NCI-H1694 treated with DMSO at 0.1 percent for 48 hours (cell line): ENCODE measurements at places on chromosomes 12 and 14.
A peak's percentile ranks its signal among the peaks of the same experiment; 100 is the strongest.

DNA sequence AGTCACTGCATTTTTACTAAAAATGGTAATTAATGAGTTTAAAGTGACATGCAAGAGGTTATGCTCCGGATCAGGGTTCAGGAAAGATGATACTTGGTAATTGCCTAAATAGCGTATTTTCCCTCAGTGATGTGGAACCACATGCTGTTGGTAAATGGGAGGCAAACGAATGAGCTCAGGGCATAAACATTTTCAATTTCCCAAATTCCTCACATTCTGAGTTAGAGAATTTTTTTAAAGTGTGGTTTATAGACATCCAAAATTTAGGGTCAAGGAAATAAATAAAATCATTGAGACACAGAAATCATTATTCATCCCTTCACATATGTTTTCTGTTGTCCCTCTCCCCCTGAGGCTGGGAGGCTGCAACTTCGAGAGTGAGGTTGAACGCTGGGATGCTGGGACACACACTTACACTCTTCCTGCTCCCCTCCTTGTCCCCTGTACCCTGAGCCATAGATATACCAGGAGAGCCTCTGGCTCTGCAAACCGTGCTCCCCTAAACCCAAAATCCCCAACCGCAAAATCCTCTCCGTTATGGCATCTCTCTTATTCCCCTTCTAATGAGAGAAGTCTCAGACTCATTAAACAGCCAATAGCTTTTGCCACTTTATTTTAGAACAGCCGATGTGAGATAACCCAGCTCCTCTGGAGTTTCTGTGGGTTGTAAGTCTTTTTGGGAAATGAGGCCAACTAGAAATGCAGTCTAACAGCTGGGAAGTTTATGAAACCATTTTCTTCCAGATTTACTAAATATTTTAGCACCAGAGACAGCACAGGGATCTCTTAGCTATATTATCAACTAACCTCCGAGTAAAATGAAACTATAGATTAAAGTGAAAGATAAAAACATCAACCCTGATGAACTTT, 21.4 kb upstream of the ADGRD1 start:
- no peak for DNase-seq

- DNase-seq, result no peak
Observed at GRCh38 chr12:123268850-123269249, 2.8 kb downstream of the CDK2AP1 start.

DNA sequence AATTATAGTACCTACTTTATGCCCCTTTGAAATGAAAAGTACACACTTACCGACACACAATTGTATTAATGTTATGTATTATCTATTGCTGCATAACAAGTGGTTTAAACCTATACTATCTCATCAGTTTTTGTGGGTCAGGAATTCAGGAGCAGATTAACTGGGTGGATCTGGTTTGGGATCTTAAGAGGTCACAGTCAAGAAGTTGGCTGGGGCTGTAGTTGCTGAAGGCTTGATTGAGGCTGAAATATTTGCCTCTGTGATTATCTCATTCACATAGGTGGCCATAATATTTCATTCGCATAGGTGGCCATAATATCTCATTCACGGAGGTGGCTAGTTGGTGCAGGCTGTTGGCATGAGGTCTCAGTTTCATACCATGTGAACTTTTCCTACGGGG, 5.7 kb downstream of the METTL25 start:
- DNase-seq, result no peak

DNA sequence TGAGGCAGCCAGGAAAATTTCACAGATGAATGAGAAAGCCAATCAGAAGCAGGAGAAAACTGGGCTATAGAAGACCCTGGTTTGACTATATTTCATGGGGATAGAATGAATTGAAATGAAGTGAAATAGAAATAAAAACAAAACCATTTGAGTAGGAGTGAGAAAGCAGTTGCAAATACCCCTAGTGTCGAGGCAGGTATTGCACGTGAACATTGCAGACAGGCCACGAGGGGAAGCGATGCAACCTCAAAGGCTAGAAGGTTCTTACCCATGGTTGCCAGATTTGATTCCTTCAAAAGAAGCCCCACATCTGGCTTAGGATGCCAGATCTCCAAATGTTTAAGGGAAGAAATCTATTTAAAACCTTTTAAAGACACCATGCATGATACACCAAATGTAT, 648.9 kb downstream of the VRK1 start:
- DNase-seq, result no peak

GRCh38 chr12:53244337-53244736, 12.3 kb upstream of the RARG start:
- no peak for DNase-seq

- DNase-seq, result no peak
Observed at GRCh38 chr12:94150240-94151121, 2.1 kb downstream of the PLXNC1 start.

DNA sequence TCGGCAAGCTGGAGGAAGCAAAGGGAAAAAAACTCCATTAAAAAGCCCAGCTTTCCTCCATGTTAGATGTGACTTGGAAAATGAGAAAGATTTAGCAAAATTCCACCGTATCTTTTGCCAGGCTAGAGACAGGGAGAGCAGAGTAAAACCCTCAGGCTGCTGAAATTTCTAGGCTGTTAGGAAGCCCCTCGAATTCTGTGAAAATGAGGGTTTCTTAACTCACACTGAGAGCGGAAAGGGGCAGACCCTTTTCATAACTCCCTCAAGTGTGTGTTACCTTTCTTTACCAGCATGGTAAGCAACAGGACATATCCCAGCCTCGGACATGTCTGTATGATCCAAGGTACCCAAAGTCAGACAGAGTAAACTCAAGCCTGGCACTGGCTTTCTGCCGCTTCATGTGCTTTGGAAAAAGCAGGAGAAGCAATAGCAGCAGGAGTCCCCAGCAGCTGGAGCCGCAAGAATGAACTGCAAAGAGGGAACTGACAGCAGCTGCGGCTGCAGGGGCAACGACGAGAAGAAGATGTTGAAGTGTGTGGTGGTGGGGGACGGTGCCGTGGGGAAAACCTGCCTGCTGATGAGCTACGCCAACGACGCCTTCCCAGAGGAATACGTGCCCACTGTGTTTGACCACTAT, at the start of gene RHOJ:
Gene RHOJ (plus strand): TSS at position 37 of the 637 bp plus-strand sequence. CDS start 427 bp downstream, at position 464.
- DNase-seq, result peak; percentile 44

DNA sequence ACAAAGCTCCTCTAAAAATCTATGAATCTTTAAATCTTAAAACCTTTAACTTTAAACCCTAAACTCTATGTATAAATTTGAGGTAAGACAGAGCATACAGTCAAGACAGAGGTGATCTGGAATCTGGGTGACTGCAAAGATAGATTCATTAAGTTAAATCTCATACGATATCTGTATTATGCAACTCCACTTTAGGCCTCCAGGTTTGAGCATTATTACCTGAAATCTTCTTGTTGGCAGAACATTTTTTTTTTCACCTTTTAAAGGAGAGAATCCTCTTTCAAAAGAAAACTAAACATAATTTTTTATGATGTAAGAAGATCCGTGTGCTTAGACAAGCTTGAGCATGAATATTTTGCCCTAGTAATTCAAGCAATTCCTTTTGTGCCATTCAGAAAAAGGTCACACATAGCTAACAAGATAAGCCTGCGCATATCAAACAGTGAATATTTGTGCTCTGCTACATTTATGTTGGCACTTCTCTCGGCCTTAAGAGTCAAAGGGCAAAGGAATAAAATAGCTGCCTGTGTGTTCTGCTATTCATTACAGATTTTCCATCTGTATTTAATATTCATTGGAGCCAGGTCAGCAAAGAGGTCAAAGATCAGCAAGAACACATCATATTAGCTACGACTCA, 163.3 kb downstream of the TMTC3 start:
- no peak for DNase-seq

DNA sequence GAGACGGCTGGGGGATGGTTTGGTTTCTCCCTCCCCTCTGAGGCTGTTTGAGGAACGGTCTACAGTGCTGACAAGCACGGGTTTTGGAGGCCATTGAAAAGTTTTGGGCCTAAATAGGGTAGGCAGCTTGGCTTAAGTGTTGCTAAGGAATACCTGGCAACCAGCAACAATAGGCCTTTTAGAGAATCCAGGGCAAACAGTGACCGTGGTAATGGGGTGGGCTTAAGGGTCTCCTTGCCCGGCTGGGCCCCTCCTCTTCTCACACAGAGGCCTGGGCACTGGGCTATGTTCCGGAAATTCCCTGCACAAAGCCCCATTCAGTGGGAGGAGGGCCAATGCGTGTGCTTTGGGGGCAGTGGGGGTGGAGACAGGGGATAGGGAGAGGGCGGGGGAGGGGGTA, 55.4 kb downstream of the ASCL1 start:
- DNase-seq, result no peak

DNA sequence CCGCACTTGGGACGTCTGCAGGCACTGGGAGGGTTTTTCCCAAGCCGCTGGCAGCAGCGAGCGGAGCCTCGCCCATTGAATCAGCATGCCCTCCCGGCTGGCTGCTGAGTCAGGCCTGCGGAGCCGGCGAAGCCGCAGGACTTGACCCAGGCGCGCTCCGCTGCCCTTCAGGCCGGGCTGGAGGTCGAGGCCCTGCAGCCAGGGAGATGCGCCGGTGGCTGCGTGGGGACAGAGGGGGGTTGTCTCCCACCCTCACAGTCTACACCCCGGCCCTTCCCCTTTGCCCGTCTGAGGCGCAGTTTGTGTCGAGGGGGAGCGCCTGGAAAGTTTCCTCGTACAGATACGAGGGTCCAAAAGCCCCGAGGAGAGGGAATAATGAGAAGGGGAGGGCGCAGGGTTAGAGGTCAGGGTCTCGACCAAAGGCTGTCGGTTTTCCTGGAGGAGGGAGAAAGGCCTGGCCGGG, 759 bp upstream of the KLC1 start:
- no peak for DNase-seq

GRCh38 chr14:65042731-65043372, 56.2 kb downstream of the FNTB start:
- no peak for DNase-seq

- no peak for DNase-seq
Observed at GRCh38 chr12:126198516-126198915, 1133.3 kb downstream of the AACS start.

GRCh38 chr14:59772233-59772632, 98.3 kb downstream of the RTN1 start:
- DNase-seq, result no peak

- peak; percentile 21 for DNase-seq
Observed at GRCh38 chr12:90945070-90945649, 9.8 kb downstream of the CCER1 start.

- no peak for DNase-seq
Observed at GRCh38 chr14:101920271-101920670, 44.1 kb upstream of the DYNC1H1 start.

DNA sequence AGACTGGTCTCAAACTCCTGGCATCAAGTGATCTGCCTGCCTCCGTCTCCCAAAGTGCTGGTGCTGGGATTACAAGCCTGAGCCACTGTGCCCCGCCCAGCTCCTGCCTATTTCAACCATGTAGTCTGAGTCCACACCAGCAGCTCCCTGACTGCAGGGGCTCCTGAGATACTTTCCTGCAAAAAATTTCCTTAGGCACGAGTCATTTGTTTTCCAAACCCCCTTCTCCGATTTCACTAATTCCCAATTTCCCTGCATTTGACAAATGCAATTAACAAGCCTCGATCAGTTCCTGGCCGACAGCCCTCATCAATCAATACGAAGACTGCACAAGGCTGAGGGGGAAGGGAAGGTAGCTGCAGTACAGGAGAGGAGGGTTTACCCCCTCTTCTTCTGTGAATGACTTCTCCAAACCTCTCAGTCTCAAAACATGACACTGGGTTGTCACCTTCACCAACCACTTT, 10.1 kb downstream of the PSMB5 start:
- DNase-seq, result no peak

- DNase-seq, result no peak
Observed at GRCh38 chr14:70718383-70719118, 76.8 kb downstream of the TTC9 start.

DNA sequence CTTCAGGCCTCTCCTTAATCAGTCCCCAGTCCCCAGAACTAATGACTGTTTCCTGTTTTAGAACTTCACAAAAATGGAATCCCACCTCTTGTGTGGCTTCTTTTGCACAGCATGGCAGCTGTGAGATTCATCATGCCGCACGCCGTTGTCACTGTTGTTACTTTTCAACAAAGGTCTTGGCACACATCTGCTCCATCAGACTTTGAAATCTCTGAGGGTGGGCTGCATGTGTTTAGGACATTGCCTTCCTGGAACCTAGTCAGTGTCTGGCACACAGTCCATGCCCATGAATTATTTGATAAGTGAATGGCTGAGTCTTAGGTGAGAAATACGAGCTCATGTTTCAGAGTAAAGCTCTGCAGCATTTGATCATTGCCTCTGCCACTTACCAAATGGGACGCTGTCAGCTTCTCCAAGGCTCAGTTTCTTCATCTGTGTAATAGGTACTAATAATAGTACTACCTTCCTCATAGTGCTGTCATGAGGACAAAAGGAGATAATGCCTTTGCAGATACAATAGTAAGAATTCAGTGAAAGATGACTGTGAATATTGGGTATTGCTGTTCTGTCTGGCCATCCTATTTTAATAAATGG, 90.4 kb downstream of the SRRM4 start:
- no peak for DNase-seq

DNA sequence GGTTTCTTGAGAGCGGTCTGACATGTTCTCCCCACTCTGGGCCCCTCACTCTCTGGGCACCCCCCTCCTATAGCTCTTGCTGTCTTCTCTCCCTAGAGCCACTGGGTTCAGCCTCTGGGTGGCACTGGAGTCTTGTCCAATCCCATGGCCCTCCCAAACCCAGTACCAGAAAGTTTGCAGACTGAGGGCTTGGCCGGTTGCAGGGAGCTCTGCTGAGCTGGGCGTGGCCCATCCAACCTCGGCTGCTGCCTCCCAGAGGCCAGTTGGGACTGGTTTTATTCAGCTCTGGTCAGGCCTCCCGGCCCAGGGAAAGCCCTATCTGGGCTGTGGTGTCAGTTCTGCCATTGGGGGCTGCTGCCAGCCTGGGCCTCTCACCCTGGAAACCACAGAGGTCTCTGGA, 37.9 kb downstream of the ISCA2 start:
- peak; percentile 34 for DNase-seq

DNA sequence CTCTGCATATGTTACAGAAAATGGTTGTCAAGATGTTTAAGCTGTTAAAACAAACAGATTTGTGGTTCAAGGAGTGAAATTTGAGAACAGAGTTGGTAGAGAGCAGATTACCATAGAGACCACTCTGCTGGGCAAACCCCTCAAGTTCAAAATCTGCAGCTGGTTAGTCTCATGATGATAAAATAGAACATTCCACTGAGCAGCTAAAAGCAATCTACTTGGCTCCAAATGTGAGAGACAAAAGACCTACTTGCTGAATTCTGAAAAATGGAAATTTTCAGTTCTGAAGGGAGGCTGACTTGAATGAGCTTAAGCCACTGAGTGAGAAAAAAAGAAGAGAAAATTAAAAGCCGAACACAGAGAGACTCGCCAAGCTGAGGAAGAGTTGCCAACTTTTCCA, 519.3 kb downstream of the NOVA1 start:
- no peak for DNase-seq

DNA sequence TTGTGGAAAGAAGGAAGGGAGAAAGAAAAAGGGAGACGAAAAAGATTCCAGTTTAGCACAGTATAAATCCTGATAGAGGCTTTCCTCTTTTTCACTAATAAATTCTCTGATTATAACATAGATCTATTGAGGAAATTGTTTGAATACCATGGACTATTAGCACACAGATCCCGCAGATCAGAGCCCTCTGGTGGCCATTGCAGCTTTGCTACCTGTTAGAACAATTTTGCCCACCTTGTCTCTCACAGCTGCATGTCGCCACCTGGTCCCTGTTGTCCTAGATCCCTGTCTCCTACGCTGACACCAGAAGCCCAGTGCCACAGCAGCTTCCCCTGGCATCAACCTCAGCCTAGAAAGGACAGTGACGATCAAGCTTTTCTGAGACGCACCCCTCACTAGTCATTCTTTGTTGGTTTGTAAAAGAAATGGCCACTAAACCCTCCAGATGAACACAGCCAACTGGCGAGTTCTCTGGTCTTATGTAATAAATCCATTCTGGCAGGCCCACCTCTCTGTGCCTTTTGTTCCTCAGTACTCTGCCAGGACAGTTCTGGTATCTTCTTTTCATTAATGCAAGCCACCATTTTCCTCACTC, 9.9 kb downstream of the GPHB5 start:
- peak; percentile 15 for DNase-seq
